ENCODE measurements at places on chromosomes 11 and 22.
A peak's percentile ranks its signal among the peaks of the same experiment; 100 is the strongest.

GRCh38 chr22:50525858-50526107 lies 385 bp upstream of the SCO2 start:
- peak; percentile 71 for DNase-seq

- no peak for DNase-seq
Observed at GRCh38 chr22:30830907-30831306, 136.2 kb downstream of the OSBP2 start.

DNA sequence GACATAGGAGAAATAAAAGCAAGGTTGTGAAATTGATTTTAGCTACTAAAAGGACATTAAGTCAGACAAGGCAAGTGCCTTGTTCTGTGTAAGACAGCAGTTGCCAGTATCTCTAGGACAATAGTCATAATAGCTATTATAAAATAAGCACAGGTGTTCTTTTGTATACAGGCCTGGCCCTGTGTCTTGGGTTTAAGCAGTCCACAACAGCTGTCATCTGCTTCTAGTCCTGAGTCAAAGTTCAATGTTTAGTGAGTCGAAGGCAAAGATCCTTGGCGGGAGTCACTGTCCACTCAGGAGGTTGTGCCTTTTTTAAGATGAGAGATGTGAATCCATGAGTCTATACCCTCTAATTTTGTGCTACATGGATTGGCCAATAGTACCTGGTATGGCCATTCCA lies 79.5 kb downstream of the SC5D start:
- DNase-seq: no peak

- no peak for DNase-seq
Observed at GRCh38 chr11:95647871-95648270, 141.7 kb downstream of the FAM76B start.

DNA sequence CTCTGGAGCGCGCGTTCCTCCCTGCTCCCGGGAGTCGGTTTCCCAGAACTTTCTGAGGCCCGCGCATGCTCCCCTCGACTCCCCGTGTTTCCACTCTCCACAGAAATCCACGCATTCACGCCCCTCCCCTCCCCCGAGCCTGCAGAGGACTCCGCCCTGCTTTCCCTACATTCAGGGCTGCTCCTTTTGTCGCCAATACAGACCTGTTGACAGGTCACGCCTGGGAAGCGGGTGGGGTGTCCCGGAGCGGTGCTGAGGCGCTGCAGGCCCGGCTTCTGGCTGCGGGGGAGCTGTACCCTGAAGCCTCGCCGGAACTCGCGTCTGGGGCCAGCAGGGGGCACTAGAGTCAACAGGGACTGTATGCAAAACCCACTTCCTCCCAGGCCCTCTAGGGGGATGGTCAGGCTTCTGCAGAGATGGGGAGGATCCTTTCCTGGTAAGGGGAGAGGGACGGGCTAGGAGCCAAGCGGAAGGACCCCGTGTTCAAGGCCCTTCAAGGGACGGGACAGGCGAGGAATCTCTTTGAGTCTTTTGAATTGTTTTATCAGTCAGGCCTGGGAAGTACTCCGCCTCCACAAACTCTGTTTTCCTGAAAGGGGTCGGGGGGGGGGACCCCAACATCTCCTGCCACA lies at the start of gene PRAME:
Gene PRAME (minus strand): TSS at position 294 of the 632 bp plus-strand sequence. CDS start 2,433 bp downstream, outside the sequence.
- DNase-seq: no peak

DNA sequence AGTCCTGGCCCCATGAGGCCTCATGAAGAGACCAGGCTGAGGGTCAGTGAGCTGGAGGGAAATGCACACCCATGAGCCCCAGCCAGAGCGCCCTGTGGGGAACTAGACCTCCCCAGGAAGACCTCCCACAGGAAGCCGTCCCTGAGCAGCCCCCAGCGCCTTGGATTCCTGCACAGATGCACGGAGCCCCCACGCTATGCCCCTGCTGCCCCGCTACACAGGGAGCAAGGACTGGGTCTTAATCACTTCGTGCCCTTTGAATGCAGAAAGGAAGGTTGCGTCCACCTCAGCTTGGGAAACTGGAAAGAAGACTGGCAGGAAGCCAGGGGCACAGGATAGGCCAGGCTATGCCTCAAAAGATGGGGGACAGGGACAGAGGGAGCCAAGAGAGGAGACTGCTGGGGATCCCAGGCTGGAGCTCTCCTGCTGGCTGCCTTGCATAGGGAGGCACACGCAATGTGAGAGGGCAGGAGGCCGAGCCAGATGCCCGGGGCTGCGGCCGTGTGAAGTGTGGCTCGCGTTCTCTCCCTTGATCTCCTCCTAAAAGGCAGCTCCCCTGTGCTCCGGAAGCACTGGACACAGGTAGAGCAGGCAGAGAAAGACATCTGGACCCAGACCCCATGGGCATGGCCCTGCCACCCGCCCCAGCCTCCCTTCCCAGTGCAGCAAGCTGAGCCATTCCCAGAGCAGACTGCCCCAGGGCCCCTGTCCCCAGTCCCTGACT lies 32.8 kb downstream of the MACROD1 start:
- DNase-seq: no peak

DNA sequence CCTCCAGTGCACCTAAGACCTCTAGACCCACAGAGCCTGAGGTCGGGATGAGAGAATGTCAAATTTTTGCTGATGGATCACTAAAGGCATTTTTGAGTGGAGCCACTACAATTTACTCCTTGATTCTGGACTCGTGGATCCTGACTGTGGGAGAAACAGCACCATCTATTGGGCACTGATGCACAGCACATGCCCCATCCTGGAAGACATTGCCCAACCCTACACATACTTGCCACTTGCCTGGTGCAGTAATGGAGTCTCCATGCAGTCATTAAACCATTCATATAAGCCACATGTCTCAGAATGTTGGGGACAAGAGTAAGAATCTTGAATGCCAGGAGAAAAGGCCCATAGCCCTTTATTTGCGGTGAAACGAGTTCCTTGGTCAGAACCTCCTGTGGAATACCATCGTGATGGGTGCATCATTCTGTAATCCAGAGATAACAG lies 103.9 kb downstream of the GGTLC2 start:
- DNase-seq: no peak

DNA sequence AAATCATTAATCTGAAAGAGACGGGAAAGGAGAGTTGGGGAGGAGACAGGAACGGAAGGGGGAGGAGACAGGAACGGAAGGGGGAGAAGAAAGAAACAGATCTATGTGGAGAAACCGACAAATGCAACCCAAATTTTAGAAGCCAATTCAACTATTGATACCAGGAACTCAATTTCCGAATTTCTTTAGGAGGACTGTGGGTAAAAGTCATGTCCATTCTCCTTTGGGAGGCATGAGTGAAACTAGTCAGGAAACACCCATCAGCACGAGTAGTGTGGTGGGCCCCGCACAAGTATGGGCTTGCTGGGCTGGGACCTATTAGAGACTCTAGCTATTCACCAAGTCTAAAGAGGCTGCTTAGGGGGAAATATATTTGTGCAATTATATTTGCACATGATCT lies 18.1 kb downstream of the ANO3 start:
- no peak for DNase-seq

GRCh38 chr11:17224727-17225126 lies 16.9 kb upstream of the PIK3C2A start:
- no peak for DNase-seq

GRCh38 chr11:104765401-104766095 lies 132.7 kb downstream of the CASP12 start:
- no peak for DNase-seq

GRCh38 chr22:34781681-34782080 lies 284.3 kb upstream of the ISX start:
- DNase-seq: no peak

- DNase-seq: no peak
Observed at GRCh38 chr22:23182309-23183060, 2.2 kb downstream of the BCR start.

DNA sequence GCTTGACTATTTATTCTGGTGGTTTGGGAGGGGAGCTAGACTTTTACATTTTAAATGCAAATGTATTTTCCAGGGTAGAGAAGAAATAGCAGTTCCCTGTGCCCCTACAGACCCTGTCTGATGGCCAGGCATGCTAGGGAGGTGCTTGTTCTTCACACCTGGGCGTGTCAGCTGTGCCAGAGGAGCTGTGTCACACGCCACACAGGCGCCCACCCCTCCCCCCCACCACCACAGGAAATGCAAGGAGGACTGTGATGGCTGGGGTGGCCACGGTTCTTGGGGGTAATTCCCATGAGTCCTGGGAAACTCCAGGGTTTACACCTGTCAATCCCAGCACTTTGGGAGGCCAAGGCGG lies 82.2 kb downstream of the FLI1 start:
- no peak for DNase-seq

DNA sequence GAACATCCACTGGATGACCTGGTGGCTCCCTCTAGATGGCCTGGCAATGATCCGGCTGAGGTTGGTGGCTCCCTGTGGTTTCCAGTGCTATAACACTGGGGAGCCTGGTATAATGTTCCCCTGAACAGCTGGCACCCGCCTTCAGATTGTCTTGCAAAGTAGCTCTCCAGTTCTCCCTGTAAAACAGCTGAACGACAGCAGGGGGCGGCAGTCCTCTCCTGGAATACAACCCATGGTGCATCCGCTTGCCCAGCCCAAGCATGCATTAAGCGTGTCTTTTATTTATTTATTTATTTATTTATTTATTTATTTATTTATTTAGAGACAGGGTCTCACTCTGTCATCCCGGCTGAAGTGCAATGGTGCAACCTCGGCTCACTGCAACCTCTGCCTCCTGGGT lies 258.9 kb downstream of the BUD13 start:
- DNase-seq: no peak

- DNase-seq: no peak
Observed at GRCh38 chr11:58222721-58223120, 6.0 kb downstream of the OR10Q1 start.

DNA sequence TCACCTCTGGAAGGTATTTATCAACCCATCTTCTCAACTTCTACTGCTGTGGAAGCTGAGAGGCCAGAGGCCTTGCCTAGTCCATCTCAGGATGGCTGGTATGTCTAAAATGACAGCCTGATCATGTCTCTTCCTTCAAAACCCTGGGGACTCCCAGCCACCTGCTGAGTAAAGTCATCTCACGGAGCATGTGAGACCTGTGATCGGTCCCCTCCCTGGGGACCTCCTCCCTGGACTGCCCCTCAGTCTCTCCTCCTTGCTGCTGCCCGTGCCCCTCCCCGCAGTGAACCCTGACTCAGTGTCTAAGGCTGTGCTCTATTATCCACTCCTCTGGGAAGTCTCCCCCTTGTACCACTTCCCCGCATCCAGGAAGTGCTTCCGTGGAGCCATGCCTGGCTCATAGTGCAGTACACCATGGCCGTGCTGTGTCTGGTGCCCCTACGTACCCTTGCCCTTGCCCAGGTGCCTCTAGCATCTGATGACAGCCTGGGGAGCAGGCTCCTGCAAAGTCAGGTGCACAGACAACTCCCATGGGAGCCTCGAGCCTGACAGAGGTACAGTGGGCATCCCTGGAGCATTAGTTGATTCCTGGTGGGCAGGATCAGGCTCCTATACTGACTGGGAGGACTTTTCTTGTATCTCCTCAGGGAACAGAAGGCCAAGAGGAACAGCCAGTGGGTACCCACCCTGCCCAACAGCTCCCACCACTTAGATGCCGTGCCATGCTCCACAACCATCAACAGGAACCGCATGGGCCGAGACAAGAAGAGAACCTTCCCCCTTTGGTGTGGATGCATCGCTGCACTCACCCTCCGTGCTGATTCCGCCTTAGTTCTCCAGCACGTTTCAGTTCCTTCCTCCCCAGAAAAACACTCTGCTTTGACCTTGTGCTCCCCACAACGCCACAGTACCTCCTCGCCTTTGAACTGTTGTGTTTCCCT lies 13.8 kb downstream of the SMARCB1 start:
- no peak for DNase-seq

DNA sequence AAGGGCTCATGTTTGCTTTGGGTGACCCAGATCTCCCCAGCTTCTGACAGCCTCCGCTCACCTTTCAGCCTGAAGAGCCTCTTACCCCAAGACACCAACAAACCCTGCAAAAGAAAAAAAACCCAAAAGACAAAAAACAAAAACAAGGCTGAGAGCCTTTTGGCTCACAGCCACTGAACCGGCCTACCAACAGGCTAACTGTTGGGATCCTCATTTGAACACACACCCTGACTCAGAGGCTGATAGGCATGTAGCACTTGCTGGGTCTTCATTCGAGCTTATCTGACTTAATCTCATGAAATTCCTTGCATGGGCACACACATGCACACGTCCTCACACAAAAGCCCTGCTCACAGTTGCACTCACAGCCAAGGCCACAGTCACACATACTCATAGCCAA lies 22.9 kb upstream of the TSKU start:
- DNase-seq: no peak

GRCh38 chr22:38290347-38290746 lies 17.5 kb upstream of the TMEM184B start:
- DNase-seq: no peak

DNA sequence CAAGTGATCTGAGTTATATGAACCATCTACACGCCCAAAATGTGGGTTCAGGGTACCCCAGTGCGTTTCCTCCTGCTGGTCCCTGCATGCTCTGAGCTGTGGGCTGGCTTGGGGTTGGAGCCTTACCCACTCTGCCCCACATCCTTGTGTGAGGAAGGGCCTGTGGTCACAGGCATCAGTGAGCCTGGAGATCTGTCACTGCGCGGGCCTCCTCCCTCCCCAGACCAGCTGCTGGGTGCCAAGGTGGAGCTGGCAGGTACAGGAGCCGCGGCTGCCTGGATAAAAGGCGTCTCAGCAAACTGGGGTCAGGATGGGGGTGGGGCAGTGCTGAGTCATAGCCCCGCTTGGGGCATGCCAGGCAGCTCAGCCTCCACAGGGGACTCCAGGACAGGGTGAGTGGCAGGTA lies 17.9 kb downstream of the GNAZ start:
- DNase-seq: no peak

DNA sequence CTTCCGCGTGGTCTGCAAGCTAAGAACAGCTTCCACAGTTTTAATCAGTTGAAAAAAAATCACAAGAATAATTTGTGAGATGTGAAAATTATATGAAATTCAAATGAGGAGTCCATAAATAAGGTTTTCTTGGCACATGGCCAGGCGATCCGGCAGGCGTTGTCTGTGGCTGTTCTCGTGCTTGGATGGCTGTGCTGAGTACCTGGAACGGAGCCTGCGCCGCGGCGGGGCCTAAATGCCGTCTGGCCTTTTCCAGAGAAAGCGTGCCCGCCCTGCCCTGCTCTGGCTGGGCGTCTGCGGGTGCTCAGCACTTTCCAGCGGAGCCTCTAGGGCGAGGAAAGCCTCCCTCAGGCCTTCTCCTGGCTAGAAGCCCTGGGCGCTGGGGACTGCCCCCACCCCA lies 41.8 kb downstream of the OSBPL5 start:
- peak; percentile 21 for DNase-seq

DNA sequence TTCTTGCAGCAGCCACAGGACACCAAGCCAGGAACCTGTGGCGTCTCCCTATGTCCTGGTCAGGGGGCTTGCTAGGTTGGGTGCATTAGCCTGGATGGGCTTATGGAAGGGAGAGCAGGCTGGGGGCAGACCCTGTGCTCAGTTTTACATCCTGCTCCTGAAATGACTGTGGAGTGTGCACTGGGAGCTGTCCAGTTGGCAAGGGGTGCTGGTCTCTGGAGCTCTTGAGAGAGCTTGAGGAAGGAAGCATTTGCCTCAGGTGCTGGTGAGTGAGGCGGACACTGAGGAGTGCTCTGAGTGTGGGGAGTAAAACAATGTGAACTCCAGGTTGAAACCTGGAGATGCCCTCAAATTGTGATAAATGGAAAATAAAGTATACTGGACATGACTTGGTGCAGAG lies 3.4 kb downstream of the SCGB1D4 start:
- no peak for DNase-seq

- no peak for DNase-seq
Observed at GRCh38 chr11:61357233-61357893, 4.3 kb downstream of the CYB561A3 start.

GRCh38 chr11:65476632-65477148 lies 22.2 kb upstream of the MALAT1 start:
- no peak for DNase-seq

Measured in putamen (tissue), 1 donor.